ENCODE measurements at places on chromosomes 13 and 19.

DNA sequence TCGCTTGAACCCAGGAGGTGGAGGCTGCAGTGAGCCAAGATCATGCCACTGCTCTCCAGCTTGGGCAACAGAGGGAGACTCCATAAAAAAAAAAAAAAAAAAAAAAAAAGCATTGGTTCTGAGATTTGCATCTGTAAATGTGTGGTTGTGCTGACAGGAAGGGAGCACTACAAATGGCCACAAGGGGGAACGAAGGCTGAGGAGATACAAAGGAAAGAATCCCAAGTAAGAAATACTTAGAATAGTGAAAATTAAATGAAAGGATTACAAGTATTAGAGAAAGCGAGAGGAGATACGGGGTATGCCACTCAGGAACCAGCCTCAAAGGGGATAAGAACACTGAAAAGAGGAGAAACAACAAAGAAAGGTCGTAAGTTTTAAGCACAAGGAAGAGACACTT lies 284.9 kb downstream of the KLF12 start:
- DNase-seq, result no peak

DNA sequence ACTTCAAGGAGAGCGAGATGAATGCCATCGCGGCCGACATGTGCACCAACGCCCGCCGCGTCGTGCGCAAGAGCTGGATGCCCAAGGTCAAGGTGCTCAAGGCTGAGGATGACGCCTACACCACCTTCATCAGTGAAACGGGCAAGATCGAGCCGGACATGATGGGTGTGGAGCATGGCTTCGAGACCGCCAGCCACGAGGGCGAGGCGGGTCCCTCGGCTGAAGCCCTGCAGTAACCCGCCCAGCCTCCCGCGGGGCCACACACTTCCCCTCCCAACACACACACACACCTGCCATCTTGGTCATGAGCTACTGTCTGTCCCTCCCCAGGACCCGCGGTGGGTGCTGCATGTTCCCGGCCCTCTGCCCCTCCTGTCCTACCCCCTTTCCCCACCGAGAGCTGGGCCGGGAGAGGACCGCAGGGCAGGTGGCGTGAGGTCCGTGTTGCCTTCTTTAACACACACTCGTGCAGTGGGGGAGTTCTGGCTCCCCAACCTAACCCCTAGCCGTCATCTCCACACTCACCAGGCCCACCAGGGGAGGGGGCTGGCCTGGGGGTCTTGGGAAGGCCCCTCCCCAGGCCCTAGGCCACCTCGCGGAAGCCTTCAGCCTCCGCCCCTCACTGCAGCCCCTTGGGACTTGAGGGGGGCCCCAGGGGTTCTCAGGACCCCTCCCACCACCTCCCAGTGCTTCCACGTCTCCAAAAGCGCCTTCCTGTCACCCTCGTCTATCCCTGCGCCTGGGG lies 11.8 kb downstream of the STX10 start:
- DNase-seq, result no peak

DNA sequence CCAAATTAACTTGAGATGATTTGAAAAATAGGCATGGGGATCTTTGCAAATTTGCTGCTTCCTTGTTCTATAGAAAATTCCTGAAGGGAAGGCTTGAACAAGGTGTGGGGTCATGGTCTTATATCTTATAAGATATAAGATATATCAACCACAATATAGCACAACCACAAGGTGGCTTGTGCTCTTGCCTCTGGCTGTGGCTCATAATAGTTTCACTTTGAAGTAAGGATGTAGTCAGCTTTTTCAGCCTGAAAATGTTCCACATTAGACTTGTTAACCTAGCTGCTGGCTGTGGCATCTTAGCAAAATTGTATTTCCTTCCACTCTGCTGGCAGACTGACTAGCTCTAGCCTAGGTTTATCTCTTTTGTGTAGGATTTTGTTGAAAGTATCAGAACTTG lies 169.7 kb downstream of the KLF5 start:
- no peak for DNase-seq

- DNase-seq, result no peak
These were observed 91.9 kb upstream of the TEX29 start for GRCh38 chr13:111228262-111229144.

DNA sequence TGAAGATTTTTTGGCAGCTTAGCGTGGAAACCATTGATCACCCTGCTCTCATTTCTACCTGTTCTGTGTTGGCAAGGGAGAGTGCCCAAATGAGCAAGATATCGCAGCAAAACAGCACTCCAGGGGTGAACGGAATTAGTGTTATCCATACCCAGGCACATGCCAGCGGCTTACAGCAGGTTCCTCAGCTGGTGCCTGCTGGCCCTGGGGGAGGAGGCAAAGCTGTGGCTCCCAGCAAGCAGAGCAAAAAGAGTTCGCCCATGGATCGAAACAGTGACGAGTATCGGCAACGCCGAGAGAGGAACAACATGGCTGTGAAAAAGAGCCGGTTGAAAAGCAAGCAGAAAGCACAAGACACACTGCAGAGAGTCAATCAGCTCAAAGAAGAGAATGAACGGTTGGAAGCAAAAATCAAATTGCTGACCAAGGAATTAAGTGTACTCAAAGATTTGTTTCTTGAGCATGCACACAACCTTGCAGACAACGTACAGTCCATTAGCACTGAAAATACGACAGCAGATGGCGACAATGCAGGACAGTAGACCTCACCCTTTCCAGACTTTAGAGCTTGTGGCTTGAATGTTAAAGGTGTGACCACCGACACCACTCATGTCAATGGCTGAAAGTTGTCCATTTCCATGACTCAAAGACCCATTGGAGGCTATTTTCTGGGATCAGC lies 5.8 kb downstream of the CEBPG start:
- DNase-seq, result no peak

DNA sequence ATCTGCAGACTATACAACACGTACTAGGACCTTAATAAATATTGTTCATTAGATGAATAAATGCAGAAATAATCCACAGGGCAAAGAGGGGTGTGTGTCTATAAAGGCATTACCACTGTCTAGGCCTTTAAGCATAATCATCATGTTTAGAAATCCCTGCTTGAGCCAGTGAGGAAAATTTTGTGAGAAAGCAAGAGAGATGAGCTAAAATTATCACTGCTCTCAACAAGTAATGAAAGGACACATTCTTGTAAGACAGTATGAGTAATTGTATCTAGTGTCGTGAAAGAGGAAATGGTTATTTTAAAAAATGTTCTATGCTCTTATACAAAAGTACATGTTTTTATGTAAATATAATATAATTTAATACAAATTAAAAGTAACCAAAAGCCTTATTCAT lies 1699.4 kb downstream of the PCDH9 start:
- no peak for DNase-seq

DNA sequence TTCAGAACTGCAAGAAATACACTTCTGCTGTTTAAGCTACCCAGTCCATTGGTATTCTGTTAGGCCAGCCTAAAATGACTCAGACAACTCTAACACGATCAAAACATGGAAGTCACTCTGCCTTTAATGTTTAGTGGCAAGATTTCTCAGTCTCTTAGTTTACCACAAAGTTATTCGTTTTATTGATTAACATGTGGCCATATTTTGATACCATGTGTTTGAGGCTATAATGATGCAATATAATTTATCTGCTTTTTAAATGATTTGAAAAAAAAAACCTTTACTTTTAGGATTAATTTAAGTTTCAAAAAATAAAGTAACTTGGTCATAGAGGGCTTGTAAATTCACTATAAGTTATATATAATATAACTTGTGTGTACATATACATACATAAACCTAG lies 223.4 kb downstream of the SPRY2 start:
- no peak for DNase-seq

DNA sequence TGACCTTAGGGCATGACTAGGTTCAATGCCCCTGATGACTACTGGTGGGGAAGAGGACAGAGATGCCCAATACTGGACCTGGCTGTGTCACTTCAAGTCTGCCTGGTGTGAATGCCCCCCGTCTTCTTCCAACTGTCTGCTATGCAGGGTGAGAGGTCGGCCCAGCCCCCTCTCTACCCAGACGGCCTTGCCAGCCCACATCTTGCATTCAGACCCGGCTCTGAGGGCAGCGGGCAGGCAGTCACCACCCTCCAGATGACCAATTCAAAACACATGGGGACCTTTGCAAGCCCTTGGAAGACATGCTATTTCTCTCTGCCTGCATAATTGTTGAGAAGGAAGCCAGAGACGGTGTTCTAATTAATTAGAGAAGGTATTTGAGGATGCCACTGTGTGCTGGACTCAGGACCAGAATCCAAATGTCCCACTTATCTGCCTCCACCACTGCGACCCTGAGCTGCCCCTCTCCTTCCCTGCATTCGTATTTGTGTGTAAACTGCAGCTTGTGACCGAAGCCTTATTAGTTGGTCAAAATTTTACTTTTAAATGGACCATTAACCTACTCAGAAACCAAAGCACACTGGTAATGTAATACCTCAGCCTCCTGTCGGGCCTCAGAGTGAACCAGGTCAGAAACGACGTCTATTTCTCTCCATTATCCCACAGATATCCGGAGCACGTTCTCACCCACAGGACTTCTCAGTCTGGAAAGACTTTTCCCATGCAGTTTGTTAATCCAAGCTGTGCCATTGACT lies 407.0 kb downstream of the ZNF536 start:
- DNase-seq, result no peak

DNA sequence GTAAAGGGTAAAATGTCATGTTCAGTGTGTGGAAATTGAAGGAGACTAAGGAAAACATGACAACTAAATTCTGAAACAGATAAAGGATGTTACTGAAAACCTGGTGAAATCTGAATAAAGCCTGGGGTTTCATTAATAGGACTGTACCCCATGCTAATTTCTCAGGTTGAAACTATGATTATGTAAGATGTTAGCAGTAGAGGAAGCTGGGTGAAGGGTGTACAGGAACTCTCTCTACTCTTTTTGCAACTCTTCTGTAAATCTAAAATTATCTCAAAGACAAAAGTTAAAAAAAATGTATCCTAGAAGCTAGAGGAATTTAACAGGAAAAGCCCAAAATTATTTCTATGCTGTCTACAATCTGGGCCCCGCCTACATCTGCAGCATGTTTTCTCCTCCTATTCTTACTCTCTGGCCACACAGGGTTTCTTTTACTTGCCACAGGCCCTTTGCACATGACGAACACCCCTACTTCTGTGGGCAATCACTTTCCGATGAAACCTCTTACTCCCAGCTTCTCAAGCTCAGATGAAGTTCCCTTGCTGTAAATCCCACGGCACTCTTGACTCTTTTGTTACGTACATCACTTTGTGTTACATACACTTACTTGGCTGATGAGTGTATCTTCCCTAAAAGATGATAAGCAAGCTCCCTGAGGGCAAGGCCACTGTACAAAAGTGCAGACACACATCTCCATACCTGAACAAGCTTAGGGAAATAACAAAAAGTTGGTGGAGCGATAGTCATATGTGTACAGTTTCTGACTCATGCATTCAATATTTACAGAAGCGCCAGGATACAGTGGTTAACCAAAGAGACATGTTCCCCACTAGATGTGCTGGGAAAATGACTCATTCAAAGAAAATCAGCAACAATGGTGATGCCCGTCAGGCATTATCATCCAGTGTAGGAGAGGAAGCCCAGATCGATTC lies 32.6 kb downstream of the RUBCNL start:
- no peak for DNase-seq

- peak; percentile 61 for DNase-seq
These were observed 13.6 kb upstream of the C5AR1 start for GRCh38 chr19:47296036-47296435.

DNA sequence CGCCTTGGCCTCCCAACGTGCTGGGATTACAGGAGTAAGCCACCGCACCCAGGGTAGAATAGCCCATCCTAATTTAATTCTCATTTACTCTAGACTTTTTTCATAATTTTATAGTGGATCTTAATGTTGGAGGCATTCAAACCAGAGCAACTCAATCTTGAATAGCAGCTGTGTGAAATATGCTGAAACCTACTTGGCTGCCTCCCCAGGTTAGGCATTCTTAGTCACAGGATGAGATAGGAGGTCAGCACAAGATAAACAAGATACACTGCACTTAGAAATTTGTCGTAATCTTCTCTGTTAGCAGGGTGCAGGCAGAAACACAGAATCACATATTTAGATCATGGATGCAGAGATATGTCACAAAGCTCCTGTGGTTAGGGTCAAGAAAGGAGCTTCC lies 2.7 kb upstream of the ZNF43 start:
- no peak for DNase-seq

- no peak for DNase-seq
These were observed 100.7 kb upstream of the OBI1 start for GRCh38 chr13:78759704-78760103.

GRCh38 chr19:3710265-3710812 lies 2.2 kb downstream of the TJP3 start:
- DNase-seq, result peak; percentile 89

All from Right ventricle myocardium superior (tissue), 1 donor.